ENCODE measurements at places on chromosomes 2 and 18.

DNA sequence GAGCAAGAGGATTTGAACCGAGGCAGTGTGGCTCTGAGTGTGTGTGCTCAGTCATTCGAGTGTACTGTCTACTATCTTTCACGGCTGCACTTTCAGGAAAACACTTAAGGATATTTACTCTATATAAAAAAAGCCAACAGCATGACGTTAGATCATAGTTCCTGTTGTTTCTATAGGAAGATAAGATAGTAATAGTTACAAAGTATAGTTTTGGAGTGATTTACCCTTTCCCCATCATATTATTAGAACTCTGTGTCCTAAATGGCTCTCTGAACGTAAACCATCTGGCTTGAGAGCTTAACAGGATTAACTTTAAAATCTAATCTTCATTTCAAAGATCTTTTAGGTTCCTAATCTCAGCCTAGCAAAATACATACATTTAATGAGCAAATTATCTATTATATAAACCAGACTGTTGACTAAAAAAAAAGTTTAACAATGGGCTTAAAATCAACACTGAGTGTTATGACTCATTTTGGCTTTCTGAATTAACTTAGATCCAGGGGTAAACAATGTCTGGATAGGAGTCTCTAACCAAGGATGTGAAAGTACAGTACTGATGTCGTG lies 150.3 kb upstream of the DNMT3A start:
- DNase-seq = no peak

GRCh38 chr2:134120733-134121630 lies 132.9 kb upstream of the MGAT5 start:
- peak; percentile 61 for DNase-seq

DNA sequence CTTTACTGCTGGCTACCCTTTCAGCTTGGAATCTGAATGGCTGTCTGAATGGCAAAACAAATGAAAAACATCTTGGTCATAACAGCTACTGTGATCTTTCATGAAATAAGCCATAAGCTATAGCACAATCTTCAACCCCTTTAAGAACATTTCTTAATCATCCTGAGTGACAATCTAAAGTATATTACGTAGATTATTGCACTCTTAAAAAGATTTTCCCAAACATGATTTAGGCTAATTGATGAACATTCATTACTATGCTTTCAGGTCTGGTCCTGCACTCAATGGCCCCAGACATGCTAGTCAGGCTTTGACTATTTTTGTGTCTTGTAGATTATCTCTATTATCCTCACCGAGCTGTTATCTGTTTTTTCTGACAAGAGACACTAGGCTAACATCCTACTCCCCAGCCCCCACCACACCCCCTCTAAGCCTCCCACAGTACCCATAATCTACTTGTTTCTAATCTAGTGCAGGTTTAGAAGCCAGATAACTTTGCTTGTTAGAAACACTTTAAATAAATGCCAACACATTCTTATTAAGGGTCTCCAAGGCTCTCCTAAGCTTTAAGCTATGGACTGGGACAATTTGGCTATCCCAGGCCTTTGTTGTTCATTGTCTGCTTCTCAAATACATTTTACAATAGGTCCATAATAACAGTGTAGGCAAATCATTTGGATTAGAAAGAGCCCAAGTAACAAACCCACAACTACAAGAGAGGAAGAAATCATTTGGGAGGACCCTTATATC lies 4.2 kb downstream of the SMAD2 start:
- no peak for DNase-seq

DNA sequence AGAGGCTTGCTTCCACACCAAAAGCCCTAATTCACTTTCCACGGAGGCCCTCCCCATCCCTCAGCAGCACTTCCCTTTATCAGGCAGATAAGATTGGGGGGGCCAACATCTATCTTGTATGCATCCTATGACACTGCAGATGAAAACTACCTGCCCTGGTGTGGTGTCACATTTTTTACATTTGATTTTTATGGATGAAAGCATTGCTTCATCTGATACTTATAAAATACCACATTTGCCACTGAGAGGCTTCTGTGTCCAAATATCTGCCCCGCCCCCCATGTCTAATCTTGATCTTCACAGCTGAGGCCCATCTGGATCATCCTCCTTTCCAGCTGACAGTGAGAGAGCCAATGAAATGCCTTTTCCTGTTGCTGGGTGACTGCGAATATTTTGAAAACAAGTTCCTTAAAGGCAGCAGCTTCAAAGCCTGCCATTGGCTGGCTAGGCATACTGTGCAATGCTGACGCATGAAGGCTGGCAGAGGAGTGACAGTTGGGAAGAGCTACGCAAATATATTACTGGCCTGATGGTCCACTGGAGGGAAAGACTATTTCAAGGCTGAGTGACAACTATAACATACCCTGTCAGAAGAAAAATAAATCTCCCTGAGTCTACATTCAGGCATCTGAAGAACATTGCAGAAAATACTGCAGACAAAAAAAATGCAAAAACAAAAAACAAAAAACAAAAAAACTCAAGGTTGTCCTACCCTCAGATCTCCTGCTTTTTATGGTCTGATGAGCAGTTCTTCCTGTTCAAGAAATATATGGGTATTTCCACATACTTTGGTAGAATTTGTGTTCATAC lies 318.7 kb downstream of the PDE11A start:
- DNase-seq = peak; percentile 29

GRCh38 chr2:147806846-147807245 lies 38.0 kb upstream of the ACVR2A start:
- no peak for DNase-seq

DNA sequence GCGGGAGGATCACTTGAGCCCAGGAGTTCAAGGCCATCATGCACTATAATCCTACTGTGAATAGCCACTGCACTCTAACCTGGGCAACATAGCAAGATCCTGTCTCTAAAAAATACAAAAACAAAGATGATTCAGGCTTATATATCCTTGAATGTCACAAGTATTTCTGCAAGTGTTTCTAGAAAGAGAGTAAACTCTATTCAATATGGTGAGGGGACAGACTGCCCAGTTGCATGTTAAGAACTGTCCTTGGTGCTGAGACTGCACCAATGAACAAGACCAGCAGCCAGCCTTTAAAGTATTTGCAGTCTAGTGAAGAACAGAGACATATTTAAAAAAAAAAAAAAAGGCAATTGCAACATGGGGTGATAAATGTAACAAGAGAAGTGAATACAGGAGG lies 16.4 kb downstream of the MAP3K19 start:
- peak; percentile 14 for DNase-seq

GRCh38 chr18:74078257-74078656 lies 69.4 kb downstream of the FBXO15 start:
- no peak for DNase-seq

- DNase-seq = no peak
These were observed 41.0 kb downstream of the SERTAD2 start for GRCh38 chr2:64612575-64613195.

- no peak for DNase-seq
These were observed 122.2 kb downstream of the RBMS1 start for GRCh38 chr2:160371251-160372009.

GRCh38 chr2:165277295-165277694 lies 38.1 kb downstream of the SCN2A start:
- no peak for DNase-seq

DNA sequence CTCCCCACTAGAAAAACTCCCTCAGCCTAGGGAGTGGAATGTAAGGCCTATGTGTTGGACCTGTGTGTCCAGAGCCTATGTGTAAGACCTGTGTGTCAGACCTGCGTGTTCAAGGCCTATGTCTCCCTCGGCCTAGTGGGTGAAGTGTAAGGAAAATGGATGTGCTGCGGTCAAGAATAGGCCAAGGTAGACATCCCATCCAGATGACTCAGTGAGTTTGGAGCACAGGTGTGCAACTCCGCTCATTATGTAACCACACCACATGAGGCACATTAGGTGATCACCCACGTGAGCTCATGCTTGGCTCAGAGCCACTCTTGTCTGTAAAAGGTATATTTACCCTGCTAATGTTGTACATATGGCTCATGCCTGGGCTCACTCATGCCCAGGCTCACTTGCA lies 565.3 kb upstream of the CRIM1 start:
- DNase-seq = no peak

DNA sequence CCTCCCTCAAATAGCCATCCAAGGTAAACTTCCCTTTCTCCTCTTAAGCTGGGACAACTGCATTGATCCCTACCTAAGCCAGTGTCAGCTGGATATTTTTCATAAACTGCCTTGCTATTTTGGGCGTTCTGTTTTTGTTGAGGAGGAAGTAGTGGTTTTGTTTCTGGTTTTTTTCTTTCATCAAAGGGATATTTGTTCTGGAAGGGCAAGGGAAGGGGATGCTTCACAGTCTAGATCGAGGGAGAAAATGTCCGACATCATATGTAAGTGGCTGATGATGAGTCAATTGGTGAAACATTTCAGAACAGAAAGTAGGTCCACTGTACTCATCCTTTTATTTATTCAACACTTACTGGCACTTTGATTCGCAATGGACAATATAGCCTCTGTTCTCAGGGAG lies 31.0 kb downstream of the TANC1 start:
- DNase-seq = no peak

- no peak for DNase-seq
These were observed 57.0 kb downstream of the SH3RF3 start for GRCh38 chr2:109185821-109186570.

DNA sequence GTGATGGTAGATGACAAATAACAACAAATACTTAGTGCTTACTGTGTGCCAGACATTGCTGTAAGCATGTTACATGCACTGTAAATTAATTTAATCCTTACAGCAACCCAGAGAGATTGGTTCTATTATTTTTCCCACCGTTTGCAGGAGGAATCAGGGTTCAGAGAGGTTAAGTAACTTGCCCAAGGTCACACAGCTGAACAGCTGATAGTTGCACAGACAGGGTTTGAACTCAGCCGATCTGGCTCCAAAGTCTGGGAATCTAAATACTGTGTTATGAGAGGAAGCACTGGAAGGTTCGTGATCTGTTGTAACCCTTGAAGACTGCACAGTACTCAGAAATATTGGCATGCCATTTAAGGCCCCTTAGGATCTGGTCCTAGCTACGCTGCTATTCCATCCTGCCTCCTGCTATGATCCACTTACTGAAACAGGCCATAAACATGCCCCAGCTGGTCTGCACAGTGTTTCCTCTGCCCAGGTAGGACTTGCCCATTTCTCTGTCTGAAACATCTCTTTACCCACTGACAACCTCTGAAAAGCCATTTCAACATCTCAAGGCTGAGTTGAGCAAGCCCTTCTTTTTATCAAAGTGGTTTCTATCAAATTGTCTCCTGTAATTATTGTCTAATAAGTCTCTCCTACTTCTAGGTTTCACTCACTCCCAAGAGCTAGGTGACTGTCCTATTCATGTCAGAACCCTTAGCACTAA lies 40.4 kb upstream of the MRPL33 start:
- DNase-seq = no peak

- DNase-seq = no peak
These were observed 95.3 kb upstream of the TGFA start for GRCh38 chr2:70648961-70649360.

DNA sequence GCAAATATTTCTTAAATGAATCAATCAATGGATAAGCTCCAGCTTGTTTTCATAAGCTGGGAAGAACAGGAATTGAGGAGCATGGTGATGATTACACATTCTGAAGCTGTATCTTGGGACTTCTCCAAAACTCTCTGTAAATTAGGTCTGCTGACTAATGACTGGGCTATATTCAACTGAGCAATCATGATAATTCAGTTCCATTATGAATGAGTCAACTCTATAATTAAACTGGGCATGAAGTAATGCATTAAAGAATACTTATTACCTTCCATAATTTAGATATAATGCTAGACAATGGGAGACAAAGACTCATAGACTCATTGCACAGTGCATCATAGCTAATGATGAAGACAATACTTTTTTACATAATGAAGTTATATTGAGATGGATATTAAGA lies 207.4 kb downstream of the CBLN2 start:
- DNase-seq = no peak

- no peak for DNase-seq
These were observed 2.4 kb downstream of the TEKT4 start for GRCh38 chr2:94873362-94874276.

DNA sequence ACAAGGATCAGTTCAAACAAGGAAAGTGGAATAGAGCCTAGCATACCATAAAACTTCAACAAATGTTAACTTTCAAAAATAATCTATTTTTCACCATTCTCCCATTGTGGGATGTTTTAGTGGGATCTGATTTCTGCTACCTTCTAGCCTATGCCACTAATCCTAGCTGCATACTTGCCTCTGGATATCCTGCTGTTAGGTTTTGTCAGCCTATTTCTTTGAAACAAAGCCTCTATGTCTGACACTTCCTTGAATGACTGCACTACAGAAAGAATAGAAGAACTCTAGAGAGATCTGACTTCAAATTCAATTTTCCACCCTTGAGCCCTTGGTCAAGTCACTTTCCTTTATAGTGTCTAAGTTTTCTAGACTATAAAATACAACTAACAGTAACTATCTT lies 291.5 kb downstream of the PTH2R start:
- DNase-seq = no peak

- DNase-seq = no peak
These were observed 77.5 kb upstream of the NFATC1 start for GRCh38 chr18:79318142-79318673.

DNA sequence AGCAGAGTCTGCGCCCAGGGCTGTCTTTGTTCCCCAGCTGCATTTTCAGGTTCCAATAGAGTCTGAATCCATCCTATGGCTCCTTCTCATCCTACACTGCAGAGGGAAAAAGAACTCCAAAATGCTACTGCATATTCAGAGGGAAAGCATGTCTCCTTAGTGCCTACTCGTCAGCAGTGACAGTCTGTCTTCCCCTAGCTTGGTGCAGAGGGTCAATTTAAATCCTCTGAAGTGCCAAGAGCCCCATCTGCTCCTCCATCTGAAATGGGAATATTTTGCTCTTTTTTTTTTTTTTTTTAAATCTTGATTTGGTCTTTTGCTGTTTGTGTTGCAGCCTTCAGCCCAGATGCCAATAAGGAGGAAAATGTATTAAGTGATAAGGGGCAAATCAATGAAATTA lies 199.3 kb downstream of the RNF144A start:
- no peak for DNase-seq

DNA sequence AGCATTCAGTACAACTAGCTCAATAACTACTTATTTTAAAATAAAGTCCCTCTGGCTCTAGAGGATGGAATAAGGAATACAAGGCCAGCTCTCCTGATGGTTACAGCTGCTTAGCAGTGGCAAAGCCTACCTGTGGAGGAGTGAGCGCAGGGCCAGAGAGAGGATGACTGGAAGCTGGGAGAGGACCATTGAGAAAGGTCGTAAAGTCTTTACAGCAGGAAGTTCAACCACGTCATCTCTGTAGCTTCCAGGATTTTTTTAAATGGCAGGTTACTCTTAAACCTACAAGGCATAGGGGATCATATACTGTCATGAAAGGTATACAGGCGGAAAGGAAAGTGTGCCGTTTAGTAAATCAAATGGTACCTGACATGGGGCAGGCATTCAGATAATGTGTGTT lies 26.3 kb downstream of the ANXA4 start:
- no peak for DNase-seq

DNA sequence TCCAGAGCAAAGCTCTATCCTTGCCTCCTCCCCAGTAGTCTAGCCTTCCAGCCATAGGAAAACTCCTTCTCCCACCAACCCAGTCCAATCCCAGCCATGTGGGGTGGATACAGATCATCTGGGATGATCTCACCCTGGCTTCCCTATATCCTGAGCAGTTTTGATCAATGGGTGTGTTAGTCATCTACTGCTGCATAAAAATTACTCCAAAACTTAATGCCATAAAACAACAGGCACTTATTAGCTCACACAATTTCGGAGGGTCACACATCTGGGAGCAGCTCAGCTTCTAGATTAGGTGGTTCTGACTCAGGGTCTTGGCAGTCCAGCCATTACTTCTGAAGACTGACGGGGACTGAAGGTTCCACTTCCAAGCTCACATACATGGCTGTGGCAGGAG lies 190.4 kb downstream of the SPP2 start:
- DNase-seq = no peak

GRCh38 chr2:46273225-46273863 lies 23.9 kb upstream of the EPAS1 start:
- DNase-seq = no peak

Measured in activated naive CD4-positive, alpha-beta T cell treated with anti-CD3 and anti-CD28 coated beads for 36 hours (primary cell).